ENCODE measurements at places on chromosomes 2 and 18. TPM values are rescaled to one million over a fixed set of nuclear protein-coding genes. Genes with fewer than 3 reads are reported as not detected.

FBXO36 gene
- total RNA-seq = 1.7 TPM

WNT10A gene
- not detected for total RNA-seq

CRYGD gene
- total RNA-seq = not detected

C2orf81 gene
- total RNA-seq = 1.1 TPM

COL4A3 gene
- total RNA-seq = 6.6 TPM

REG1B gene
- not detected for total RNA-seq

CNGA3 gene
- not detected for total RNA-seq

EVX2 gene
- not detected for total RNA-seq

DPP10 gene
- total RNA-seq = not detected

CTLA4 gene
- total RNA-seq = not detected

GATA6 gene
- 85.8 TPM for total RNA-seq

ZNF396 gene
- total RNA-seq = 1.5 TPM

ANKRD29 gene
- 3.5 TPM for total RNA-seq

STARD6 gene
- not detected for total RNA-seq

TUBB8B gene
- total RNA-seq = not detected

CHRND gene
- total RNA-seq = 0.53 TPM

RBM43 gene
- 2.2 TPM for total RNA-seq

KLHL30 gene
- total RNA-seq = 18.7 TPM

SERPINB11 gene
- total RNA-seq = not detected

OSR1 gene
- 26.5 TPM for total RNA-seq

TMEM163 gene
- 4.9 TPM for total RNA-seq

SERPINB4 gene
- not detected for total RNA-seq

HOXD10 gene
- total RNA-seq = not detected

ADRA2B gene
- 0.91 TPM for total RNA-seq

LYG2 gene
- not detected for total RNA-seq

Data from right cardiac atrium (tissue), 5 donors.